ENCODE measurements at places on chromosomes 3 and 15.

- no peak for DNase-seq
These were observed 463.2 kb upstream of the AGTR1 start for GRCh38 chr3:148234536-148234935.

DNA sequence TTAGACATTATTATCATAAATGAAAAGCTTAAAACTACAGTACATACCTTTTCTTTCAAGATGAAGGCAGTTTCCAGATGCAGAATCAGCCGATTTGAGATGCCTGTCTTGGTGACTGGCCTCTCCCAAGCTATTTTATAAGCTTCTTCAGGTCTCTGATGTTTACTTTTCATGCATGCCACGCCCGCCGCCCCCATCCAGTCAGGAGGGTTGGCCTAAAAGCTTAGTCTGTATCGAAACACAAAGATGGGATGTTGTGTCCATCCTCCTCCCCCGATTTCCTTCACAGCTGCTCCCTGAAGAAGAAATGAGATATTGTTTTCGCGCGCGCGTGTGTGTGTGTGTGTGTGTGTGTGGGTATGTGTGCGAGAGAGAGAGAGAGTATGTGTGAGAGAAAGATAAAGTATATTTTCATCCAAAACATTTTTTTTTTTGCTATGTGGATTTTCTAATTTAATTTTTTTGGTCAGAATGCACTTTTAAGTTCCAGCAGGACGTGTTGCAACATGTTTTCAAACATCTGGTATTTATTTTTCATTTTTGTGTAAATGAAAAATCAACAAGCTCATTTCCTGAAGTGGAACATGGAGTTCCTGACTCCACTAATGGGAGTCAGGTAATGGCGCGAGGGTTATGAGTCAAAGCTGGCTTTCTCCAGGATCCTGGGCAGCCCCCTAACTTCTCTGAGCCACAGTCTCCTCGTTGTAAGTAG lies at the start of gene APOD:
Gene APOD, minus strand, starts transcription at position 110 of the 712 bp plus-strand sequence. CDS start 4,479 bp downstream, outside the sequence.
- no peak for DNase-seq

- peak; percentile 59 for DNase-seq
These were observed 23.4 kb downstream of the SNAPC5 start for GRCh38 chr15:66474135-66474534.

- no peak for DNase-seq
These were observed 79.4 kb upstream of the CADPS start for GRCh38 chr3:62954580-62954979.

DNA sequence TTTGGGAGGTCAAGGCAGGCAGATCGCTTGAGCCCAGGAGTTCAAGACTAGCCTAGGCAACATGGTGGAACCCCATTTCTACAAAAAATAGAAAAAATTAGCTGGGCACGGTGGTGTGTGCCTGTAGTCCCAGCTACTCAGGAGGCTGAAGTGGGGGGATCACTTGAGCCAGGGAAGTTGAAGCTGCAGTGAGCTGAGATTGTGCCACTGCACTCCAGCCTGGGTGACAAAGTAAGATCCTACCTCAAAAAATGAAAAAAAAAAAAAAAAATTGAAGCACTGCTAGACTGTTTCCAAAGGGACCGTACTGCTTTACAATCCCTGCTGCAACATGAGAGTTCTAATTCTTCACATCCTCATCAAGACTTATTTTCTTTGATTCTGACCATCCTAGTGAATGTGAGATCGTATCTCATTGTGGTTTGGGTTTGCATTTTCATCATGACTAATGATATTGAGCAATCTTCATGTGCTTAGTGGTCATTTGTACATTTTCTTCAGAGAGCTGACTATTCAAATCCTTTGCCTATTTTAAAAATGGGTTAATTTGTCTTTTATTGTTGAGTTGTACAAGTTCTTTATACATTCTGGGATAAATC lies 10.8 kb downstream of the CMTM8 start:
- DNase-seq, result no peak

GRCh38 chr3:48467473-48468267 lies 21.1 kb downstream of the ATRIP start:
- no peak for DNase-seq

- no peak for DNase-seq
These were observed 5.5 kb upstream of the NR2F2 start for GRCh38 chr15:96324940-96325540.

DNA sequence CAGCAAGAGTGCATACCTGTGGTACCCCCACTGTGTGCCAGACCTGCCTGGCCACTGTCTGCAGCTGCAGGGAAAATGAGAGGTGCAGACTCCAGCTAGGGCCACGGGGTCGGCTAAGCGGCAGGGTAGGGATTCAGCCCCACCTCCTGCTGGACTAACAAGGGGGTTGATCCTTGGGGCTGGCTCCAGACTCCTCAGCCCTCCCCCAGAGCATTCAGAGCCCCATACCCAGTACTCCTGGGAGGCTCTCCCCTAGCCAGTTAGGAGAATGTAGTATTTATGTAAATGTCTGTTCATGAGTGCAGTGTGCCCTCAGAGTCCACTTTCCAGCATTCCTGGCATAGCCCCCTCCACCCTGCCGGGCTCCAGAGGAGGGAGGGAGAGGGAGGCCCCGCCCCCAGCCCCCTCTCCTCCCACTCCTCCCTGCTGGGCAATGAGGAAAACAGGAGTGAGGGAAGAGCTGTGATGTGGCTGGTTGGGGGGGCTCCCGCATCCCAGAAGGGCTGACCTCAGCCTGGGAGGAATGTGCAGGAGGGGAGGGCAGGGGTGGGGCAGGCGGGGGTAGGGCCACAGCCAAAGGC lies 4.5 kb upstream of the SEMA3B start:
- peak; percentile 98 for DNase-seq

- no peak for DNase-seq
These were observed 22.2 kb upstream of the WNT7A start for GRCh38 chr3:13901935-13902584.

DNA sequence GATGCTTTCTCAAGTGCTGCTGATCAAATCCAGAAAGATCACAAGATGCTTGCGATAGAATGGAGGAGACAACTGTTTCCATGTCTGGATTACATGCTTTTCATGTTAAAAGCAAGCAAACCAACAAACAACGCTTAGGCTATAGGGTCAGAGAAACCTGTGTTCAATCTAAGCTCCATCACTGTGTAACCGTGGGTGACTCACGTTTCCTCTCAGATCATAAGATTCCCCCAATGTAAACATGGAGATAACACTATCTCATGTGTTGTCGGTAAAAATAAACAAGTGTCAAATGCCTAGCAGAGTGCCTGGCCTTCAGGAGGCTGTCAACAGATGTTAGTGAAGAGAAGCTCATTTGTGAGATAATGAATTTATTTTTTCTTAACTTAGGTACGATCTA lies 907.8 kb downstream of the NTRK3 start:
- no peak for DNase-seq

DNA sequence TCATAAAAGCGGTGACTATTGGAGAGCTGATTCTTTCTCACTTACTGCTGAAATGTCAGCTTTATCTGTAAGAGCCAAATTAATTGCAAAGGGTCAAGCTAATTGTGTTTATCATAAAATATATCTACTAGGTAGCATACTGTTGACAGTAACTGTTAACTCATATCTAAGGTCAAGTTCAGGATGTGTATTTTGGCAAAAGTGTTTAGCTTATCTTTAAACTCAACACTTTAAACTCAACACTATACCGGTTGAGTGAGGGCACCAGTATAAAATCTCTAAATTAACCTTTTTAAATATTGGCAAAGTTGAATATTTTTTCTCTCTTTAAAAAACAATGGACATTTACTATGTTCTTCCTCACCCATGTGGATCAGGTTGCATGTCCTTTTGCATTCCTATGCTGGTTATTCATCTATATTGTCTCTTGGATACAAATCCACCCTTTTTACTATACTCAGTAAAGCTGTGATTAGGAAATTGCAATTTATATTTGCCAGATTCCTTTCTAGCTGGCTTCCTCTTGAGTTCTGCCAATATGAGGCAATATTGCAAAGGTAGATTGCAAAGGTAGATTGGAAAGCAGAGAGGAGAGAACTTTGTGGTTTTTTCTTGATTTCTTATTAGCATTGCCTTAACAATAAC lies 344.6 kb upstream of the DCBLD2 start:
- no peak for DNase-seq

- DNase-seq, result no peak
These were observed 129.9 kb downstream of the XXYLT1 start for GRCh38 chr3:195140816-195141793.

DNA sequence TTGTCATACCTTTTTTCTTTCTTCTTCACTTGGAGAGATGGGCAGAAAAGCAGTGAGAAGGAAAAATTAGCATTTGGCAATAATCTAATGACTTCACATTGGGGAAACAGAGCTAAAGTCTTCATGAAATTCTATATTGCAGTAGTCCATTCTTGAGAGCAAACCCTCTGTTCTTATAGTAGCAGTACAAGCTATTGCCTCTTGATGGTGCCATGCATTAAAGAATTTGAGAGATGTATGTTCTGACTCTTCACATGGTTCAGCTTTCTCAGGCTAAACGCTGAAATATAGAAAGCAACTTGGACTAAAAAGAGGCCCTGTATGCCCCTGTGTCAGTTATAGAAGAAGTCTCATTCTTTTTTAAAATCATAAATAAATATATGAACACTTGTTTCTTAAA lies 36.0 kb downstream of the PHLDB2 start:
- DNase-seq, result peak; percentile 6

DNA sequence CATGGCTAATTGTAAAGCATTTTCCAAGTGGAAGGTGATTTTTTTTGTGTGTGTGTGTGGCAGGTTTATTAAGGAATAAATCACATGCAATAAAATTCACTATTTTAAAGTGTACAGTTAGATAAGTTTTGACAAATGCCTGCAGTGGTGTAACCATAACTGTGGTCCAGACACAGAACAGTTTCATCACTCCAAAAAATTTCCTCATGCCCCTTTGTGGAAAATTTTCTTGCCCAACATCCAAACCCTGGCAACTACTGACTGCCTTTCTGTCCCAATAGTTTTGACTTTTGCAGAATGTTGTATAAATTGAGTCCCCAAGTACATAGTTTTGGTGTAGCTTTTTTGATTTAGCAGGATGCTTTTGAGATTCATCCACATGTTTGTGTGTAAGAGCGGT lies 135.1 kb upstream of the KLHL25 start:
- DNase-seq, result no peak

DNA sequence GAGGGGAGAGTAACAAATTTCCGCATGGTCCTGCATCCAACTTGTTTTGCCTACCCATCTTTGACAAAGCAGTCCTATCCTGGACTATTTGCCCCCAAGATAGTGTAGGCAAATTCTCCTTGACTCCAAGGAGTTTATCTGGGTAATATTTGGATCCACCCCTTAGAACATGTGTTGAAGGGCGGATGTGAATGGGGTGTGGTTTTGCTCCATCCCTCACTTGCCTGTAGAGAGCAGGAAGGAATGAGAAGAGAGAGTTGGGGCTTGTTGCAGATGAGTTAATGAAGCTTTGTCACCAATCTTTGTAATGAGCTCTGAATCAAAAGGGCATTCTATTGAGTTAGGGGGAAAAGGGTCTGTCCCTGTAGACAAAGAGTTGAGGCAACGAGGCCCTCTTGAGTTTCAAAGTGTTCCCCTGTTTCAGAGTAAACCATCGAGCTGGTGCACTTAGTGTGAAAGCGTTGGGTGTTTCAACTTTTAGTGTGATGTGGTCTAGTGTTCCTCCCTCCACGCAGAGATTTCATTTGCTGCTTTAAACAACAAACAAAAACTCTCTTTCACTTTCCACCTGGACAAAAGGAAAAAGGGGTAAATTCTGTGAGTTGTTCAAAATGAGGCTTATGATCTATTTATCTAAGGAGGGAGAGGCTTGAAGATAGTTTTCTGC lies 42.2 kb upstream of the PPARG start:
- DNase-seq, result no peak

- no peak for DNase-seq
These were observed 20.8 kb downstream of the STAG1 start for GRCh38 chr3:136731274-136731884.

GRCh38 chr3:179474480-179474879 lies 23.2 kb upstream of the GNB4 start:
- no peak for DNase-seq

DNA sequence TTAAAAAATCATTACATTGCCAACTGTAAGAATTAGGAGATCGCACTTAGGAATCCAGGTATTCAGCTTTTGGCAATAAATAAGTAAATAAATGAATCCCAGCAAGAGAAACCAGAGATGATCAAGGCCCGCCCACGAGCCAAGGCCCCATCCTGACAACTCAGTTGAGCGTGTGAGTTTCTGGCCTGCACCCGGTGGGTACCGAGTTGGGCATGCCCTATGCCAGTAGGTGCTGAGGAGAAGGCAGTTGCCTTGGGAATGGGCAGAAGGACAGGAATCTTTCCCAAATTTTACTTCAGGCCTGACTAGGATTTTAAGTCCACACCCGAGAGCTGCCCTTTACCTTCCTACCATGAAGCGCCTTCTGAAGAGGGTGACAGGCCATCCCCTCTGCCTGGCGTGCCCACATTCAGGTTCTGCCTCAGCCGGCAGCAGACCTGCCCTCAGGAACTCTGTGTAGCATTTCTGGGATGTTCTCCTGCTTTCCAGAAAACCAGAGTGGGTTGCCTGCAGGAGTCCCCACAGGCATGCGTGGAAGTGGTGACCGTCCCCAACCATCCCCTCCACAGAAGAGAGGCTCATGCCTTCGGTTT lies 99.3 kb upstream of the ALDH1A3 start:
- DNase-seq, result no peak

DNA sequence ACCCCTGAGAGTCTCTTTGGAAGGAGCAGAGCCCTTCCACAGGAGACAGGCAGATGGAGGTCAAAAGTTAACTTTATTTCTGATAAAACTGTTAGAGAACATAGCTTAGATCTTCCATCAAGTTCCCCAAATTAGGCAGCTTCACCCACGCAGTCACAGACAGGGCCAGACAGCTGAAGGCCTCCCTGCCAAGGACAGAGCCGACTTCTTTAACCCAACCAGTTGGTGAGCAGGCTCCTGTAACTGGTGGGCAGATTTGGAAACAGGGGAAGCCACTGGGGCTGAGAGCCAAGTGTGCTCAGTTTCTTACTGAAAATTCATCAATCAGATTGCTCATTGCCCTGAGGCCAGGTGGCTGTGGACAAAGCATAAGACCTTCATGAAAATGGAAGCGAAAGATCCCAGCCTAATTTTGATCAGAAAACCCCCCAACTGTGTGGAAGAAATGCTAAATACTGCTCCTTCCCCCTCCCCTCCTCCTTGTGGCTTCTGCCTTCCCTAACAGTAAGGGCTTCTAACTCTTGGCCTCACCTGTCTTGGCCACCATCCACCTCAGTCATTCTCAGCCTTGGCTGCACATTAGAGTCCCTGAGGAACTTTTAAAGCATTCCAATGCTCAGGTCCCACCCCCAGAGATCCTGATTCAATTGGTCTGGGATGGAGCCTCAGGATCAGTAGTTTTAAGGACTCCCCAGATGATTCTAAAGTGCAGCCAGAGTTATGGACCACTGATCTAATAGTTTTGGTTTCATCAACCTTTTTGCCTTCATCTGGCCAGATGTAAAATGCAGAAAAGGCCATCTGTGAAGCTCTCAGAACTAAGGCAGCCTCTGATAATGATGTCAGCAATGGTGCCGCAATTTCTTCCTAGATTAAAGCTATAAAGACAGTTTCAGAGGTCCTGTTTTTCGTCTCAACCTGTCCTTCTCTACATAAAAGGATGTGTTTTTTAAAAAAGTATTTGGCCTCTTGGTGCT lies 11.5 kb downstream of the CLRN1 start:
- DNase-seq, result no peak

GRCh38 chr3:138960417-138960852 lies 13.4 kb downstream of the FOXL2NB start:
- DNase-seq, result no peak

GRCh38 chr3:42166662-42167300 lies 75.6 kb downstream of the TRAK1 start:
- DNase-seq, result no peak

GRCh38 chr15:47414207-47414606 lies 303.1 kb upstream of the SEMA6D start:
- no peak for DNase-seq

Data from H7 (cell line).